Bladder microvascular endothelial cell (primary cell): ENCODE measurements at places on chromosomes 13 and 19. TPM values are rescaled to one million over a fixed set of nuclear protein-coding genes. Genes with fewer than 3 reads are reported as not detected.

Gene ERFL
- total RNA-seq = not detected in 2 replicates

Gene CCDC106
- total RNA-seq = 5.3 and 11.0 TPM in 2 replicates

Gene MEX3D
- 52.5 and 71.4 TPM in 2 replicates for total RNA-seq

Gene THSD8
- total RNA-seq = not detected in 2 replicates

Gene PTPRH
- 0.25 and 0.65 TPM in 2 replicates for total RNA-seq

Gene ZNF568
- 3.6 and 9.4 TPM in 2 replicates for total RNA-seq

Gene GRIK5
- total RNA-seq = 0.06 TPM in 1 of 2 replicates, not detected in the other

Gene SERPINE3
- total RNA-seq = not detected in 2 replicates

Gene DAND5
- total RNA-seq = under 0.01 and 0.06 TPM in 2 replicates

Gene OR7E24
- total RNA-seq = not detected in 2 replicates

Gene PSG3
- total RNA-seq = 0.13 and 0.16 TPM in 2 replicates

Gene RNF17
- total RNA-seq = not detected in 2 replicates

Gene AZU1
- not detected in 2 replicates for total RNA-seq

Gene TPTE2
- not detected in 2 replicates for total RNA-seq

Gene TEKTIP1
- total RNA-seq = not detected in 2 replicates

Gene CPAMD8
- 1.5 and 2.7 TPM in 2 replicates for total RNA-seq

Gene ZNF560
- 0.06 and 0.49 TPM in 2 replicates for total RNA-seq

Gene GNA15
- under 0.01 and 0.06 TPM in 2 replicates for total RNA-seq

Gene ZNF112
- 4.4 and 9.4 TPM in 2 replicates for total RNA-seq

Gene KLF5
- total RNA-seq = 1.3 and 3.5 TPM in 2 replicates

Gene DNAAF3
- 0.16 and 0.19 TPM in 2 replicates for total RNA-seq

Gene ATP4A
- not detected in 2 replicates for total RNA-seq

Gene SYNE4
- 0.06 TPM in 1 of 2 replicates, not detected in the other for total RNA-seq

Gene GGN
- 0.13 and 0.16 TPM in 2 replicates for total RNA-seq

Gene ADGRE3
- total RNA-seq = not detected in 2 replicates

Gene VAV1
- not detected in 2 replicates for total RNA-seq

Gene CD209
- total RNA-seq = not detected in 2 replicates

Gene OR10H1
- total RNA-seq = not detected in 2 replicates

Gene LILRB4
- total RNA-seq = not detected in 2 replicates

Gene ZNF317
- total RNA-seq = 8.4 and 17.7 TPM in 2 replicates

Gene ACP7
- total RNA-seq = 0.06 TPM in 1 of 2 replicates, not detected in the other

Gene KLK4
- total RNA-seq = not detected in 2 replicates

Gene LRRC8E
- total RNA-seq = 0.32 and 1.1 TPM in 2 replicates

Gene ADM5
- 0.63 and 3.2 TPM in 2 replicates for total RNA-seq

Gene C13orf42
- total RNA-seq = not detected in 2 replicates

Gene DACH1
- total RNA-seq = 6.6 and 7.7 TPM in 2 replicates

Gene ZNF439
- 1.8 and 2.3 TPM in 2 replicates for total RNA-seq

Gene ZNF627
- total RNA-seq = 13.0 and 22.9 TPM in 2 replicates
